ENCODE measurements at places on chromosomes 7 and 10.

- peak; percentile 82 for DNase-seq
Observed at GRCh38 chr7:116588641-116589594, 64.1 kb downstream of the CAV1 start.

DNA sequence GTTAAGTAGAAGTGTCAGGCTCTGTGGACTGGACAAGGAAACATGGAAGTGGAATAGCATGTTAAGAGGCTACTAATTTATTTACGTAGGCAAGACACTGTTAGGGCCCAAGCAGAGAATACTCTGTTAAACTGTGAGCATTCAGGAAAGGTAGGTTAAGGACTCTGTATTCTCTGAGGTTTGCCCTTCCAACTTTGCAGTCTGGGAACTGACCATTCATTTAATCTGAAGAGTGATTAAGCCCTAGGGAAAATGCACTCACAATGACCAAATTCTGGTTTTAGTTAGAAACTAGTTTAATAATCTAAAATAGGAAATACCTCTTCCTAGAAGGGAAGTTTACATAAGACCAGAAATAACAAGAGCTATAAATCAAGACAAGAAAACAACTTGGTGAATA, 266.6 kb downstream of the SUGCT start:
- DNase-seq, result peak; percentile 10

DNA sequence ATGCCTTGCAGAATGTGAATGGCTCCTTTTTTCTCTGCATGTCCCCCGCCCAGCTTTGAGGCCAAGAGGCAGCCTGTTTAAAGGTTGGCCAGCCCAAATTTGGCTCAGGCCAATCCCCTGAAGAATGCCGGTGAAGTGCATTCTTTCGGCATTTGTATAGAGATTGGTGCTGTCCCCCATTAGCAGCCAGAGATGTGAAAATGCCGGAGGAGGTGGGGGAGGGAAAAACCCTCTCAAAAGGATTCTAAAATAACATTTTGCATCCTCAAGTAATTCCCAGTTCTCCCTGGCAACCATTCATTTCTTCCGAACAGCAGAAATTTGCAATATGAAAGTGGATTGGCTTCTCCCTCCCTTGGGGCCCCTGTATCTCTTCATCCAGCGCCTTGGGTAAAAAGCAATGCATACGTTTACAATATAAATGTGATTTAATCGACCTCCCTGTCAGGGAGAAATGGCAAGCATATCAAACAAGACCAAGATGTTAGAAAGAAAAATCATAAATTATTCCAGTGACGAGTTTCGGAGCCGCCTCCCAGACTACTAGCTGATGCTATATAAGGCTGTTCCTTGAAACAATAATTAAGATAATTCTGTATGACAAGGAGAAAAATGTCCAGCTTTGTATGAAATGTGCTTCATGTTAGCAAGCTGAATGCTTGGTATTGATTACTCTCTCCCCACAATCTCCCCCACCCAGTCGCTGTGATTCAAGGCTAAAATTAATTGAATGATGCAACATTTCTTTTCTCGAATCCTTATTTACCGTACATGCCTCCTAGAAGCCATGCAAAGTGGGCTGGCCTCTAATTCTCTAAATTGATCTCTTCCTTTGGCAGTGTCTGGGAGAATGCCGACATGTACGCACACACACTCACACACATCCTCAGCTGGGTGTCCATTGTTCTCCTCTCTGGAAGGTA, 323.7 kb downstream of the RPS24 start:
- no peak for DNase-seq

DNA sequence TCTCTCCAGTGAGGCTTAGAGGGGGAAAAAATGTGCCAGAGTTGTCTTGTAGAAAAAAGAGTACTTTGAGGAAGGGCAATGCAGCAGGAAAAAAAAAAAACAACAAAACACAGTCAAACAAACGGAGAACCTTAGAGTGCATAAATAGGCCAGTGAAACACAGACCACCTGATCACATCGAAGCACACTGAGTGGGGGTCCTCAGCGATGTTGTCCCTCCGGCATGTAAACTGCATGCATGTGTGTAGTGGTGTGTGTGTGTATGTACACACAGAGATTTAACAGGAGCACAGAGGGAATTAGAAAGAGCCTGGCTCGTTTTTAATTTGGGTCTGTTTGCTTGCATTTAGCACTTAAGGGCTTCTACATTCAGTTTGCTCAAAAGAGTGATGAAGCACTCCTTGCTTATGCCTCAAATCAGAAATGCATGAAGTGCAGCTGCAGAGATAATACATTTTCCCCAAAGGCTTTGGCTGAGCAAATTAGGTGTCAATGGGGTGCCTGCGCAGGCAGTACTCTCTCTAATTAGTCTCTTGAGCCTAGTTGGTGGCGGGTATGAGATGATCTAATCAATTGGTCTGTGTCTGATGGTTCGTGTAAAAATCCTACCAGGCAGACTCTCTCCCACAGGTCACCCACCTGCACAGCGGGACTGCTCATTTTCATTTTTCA, 62.7 kb upstream of the FZD1 start:
- DNase-seq, result no peak

GRCh38 chr7:139993169-139993568, 69.6 kb downstream of the PARP12 start:
- DNase-seq, result no peak

DNA sequence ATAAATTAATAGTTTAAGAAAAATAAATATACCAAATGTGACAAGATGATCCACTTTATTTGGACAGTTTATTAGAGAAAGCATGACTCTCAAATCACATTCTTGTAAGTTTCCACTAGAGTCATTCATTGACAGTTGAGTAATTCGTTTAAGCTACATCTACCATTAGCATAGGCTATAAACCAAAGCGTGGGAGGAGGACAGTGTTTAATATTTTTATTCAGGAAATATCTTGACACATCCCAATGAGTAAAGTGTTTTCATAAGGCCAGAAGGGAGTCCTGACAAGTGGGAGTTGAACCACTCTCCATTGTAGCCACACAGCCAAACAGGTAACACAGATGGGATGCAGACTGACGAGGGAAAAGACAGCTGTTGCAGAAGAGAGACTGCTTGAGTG, 386.5 kb upstream of the SEMA3D start:
- DNase-seq, result peak; percentile 23

GRCh38 chr10:114821293-114821914, at the start of gene FHIP2A:
Gene FHIP2A, plus strand, starts transcription at chr10:114821780. Its CDS starts 299 bp downstream, at chr10:114822079.
- DNase-seq, result peak; percentile 74

GRCh38 chr7:120519224-120519623, 246.2 kb downstream of the KCND2 start:
- no peak for DNase-seq

DNA sequence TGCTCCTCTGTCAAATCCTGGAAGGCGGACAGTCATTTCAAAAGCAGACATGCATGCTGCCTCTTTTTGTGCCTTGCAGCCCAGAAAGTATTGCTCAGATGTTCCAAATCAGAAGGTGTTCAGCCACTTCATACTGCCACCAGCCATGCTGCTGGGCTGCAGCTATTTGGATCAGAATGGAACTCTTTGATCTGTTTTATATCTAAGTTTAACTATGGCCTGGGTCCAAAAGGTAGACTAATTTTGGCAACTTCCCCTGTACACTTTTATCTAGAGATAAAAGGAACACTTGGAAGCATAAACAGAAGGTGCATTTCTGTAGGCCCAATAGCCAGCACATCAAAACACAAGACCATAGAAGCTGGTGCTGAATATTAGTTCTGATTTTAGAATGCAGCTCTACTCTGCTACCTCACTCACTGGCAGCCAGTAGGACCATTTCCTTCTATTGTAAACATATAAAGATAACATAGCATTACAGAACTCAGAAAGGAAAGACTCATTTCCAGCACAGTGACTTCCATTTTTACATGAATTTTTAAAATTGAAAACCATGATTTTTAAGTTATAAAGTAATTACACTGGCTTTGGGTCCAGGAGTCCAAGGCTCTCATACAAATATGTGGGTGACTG, 143.1 kb upstream of the CAV2 start:
- peak; percentile 19 for DNase-seq

DNA sequence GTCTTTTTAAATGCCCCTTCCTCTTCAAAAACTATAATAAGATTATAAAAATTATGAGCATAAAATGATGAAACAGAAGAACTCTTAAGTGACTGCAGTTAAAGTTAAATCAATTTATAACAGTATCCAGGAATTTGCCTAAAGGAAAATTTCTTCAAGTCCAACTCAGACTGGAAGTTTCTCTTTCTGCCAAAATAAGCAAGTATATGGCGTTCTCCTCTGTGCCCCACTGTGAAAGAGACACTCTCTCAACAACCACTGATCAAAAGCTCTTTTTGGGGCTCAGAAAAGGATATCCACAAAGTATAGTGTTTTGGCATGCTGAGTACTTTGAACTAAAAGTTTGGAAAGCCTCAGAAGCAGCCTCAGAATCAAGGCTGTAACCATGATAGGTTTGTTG, 139.9 kb downstream of the SKIDA1 start:
- no peak for DNase-seq

GRCh38 chr10:22834471-22834870, 93.4 kb upstream of the ARMC3 start:
- no peak for DNase-seq

GRCh38 chr10:48821692-48822091, 117.9 kb downstream of the LRRC18 start:
- DNase-seq, result no peak

GRCh38 chr7:155412416-155413253, 45.3 kb upstream of the EN2 start:
- DNase-seq, result peak; percentile 22

DNA sequence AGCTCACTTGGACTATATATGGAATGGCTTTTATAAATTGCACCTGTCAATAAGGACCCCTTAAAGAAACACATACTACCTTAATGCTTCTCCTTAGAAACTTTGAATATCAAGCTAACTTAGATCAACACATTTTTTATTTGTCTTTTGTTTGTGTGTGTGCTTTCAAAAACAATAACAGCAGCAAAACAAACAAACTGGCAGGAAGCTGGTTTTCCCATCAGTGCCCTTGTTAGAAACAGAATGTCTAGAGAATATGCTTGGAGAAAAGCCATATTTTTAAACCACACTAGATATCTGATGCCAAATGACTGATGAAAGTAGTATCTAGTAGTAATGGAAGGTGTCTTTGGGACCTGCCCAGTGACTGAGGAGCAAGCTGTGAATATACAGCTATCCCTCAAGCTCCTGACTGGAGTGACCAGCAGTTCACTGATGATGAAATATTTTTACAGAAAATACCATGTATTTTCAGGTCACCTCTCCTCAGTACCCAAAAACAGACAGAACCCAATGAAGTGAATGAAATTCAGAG, 1.0 kb downstream of the PDE1C start:
- DNase-seq, result no peak

- no peak for DNase-seq
Observed at GRCh38 chr7:136198168-136198567, 221.0 kb upstream of the MTPN start.

GRCh38 chr7:26479581-26479980, 187.9 kb downstream of the SNX10 start:
- DNase-seq, result no peak

GRCh38 chr7:111796671-111797070, 234.4 kb upstream of the IMMP2L start:
- peak; percentile 27 for DNase-seq

- no peak for DNase-seq
Observed at GRCh38 chr10:132068431-132069121, 2.8 kb downstream of the JAKMIP3 start.

- peak; percentile 16 for DNase-seq
Observed at GRCh38 chr10:94546049-94546900, 687 bp downstream of the HELLS start.

GRCh38 chr10:32790483-32790882, 167.5 kb downstream of the ITGB1 start:
- DNase-seq, result peak; percentile 7

GRCh38 chr10:106043863-106044262, 1120.6 kb downstream of the SORCS1 start:
- peak; percentile 26 for DNase-seq

- no peak for DNase-seq
Observed at GRCh38 chr7:127589896-127590295, 1.7 kb downstream of the ARF5 start.

GRCh38 chr10:114283091-114283490, 44.0 kb downstream of the VWA2 start:
- DNase-seq, result no peak
